ENCODE measurements at places on chromosomes 7 and 10.
A peak's percentile ranks its signal among the peaks of the same experiment; 100 is the strongest.

DNA sequence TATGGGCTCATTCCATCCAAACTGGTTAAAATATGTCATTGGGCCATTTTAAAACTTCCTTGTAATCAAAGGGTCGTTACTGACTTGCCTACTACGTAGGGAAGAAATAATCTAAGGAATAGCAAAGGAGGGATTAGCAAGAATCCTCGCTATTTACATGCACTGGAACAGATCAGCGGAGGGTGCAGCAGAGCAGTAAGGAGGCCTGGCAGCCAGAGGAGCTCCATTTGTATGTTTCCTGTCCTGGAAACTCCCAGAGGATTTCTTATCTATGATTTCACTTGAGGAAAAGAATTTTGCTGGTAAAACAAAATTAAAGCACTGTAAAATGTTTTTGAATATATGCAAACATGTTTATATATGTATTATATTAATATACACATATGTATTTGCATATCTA, 107.3 kb downstream of the TPK1 start:
- no peak overlapping the region for H3K4me3 ChIP-seq
- no peak for DNase-seq
- no peaks in the 10 kb centered on the region for H3K36me3 ChIP-seq
- H3K27me3 ChIP-seq, result no peaks in the 10 kb centered on the region

GRCh38 chr7:94632338-94633013, 23.5 kb downstream of the SGCE start:
- H3K27ac ChIP-seq, result no peak overlapping the region
- no peak overlapping the region for H3K4me3 ChIP-seq
- no peak for DNase-seq
- H3K36me3 ChIP-seq, result no peaks in the 10 kb centered on the region
- H3K4me1 ChIP-seq, result no peaks in the 10 kb centered on the region

DNA sequence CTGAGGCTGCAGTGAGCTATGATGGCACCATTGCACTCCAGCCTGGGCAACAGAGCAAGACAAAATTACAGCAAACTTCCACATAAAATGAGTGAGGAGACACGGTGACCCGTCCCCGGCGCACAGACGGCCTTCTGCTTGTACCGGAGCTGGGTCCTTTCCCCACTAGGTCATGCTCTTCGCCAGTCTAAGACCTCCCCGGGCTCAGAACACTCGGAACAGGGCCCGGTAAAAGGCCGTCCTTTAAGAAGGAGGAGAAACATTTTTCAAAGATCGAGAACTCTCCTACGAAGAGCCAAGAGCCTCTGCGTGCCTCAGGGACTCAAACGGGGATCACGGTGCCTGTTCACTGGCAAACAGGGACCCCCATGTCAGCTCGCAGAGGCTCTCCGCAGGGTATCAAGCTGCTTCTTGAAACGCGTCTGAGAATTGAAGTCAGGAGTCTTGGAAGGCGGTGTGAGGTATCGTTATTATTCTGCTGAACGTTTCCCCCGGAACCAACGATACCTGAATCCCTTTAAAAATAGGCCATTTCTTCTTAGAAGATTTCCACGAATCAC, 9.0 kb downstream of the CARD11 start:
- H3K27ac ChIP-seq, result no peak overlapping the region
- H3K4me3 ChIP-seq, result no peak overlapping the region
- no peaks in the 10 kb centered on the region for H3K36me3 ChIP-seq
- H3K27me3 ChIP-seq, result no peaks in the 10 kb centered on the region
- DNase-seq, result no peak

- H3K36me3 ChIP-seq, result no peaks in the 10 kb centered on the region
- peaks cover 34% of the 10 kb centered on the region for H3K27me3 ChIP-seq
- no peak overlapping the region for H3K4me3 ChIP-seq
- H3K4me1 ChIP-seq, result no peaks in the 10 kb centered on the region
- DNase-seq, result no peak
These were observed 630.0 kb upstream of the FOXK1 start for GRCh38 chr7:4052130-4052529.

GRCh38 chr7:4809091-4809591, 33.7 kb downstream of the AP5Z1 start:
- no peaks in the 10 kb centered on the region for H3K4me1 ChIP-seq
- H3K27ac ChIP-seq, result peak overlapping the region; percentile 13
- no peak for DNase-seq
- H3K27me3 ChIP-seq, result no peaks in the 10 kb centered on the region
- H3K36me3 ChIP-seq, result no peaks in the 10 kb centered on the region

DNA sequence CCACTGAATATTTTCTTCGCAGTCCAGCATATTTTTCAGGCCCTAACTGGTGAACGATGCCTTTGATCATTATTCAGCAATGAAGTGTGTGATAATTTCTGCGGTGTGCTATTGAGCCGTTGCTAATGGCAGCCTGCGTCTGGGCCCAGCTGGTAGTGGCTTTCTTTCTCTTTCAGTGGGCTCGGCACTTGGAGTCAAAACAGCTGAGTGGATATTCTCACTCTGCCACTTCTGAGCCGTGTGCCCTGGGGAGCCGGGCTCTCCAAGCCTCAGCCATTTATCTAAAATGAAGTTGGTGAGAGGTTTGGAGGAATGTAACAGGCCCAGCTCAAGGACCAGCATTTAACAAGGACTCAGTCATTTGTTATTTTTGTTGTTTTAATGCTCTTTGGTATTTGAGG, 87.5 kb upstream of the IFRD1 start:
- no peaks in the 10 kb centered on the region for H3K27me3 ChIP-seq
- no peak overlapping the region for H3K27ac ChIP-seq
- no peaks in the 10 kb centered on the region for H3K4me1 ChIP-seq
- no peak overlapping the region for H3K4me3 ChIP-seq
- no peaks in the 10 kb centered on the region for H3K36me3 ChIP-seq
- DNase-seq, result no peak

GRCh38 chr7:421136-421991, 98.3 kb downstream of the PDGFA start:
- H3K4me1 ChIP-seq, result peaks cover 21% of the 10 kb centered on the region
- peaks cover 23% of the 10 kb centered on the region for H3K27me3 ChIP-seq
- H3K4me3 ChIP-seq, result no peak overlapping the region
- no peaks in the 10 kb centered on the region for H3K36me3 ChIP-seq
- no peak for DNase-seq

GRCh38 chr7:112080978-112081377, 125.2 kb downstream of the DOCK4 start:
- no peaks in the 10 kb centered on the region for H3K36me3 ChIP-seq
- H3K27ac ChIP-seq, result peak overlapping the region; percentile 36
- H3K4me3 ChIP-seq, result no peak overlapping the region
- no peaks in the 10 kb centered on the region for H3K27me3 ChIP-seq
- no peaks in the 10 kb centered on the region for H3K4me1 ChIP-seq
- DNase-seq, result no peak

DNA sequence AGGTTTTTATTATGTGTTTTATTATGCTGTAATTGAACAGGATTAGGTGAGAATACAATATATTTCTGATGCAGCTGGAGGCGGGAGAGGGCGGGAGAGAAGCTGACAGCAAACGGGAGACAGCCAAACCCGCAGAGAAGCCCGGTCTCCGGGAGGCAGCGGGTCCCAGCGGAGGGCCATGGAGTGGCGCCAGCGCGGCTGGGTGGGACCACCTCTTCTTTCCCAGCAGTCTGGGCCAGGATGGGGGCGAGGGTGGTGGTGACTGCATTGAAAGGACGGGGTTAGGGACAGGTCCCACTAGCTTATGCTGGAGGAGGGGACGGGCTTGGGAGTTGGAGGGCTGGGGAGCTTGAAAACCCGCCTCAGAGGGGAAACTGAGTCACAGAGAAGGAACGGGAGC, 14.5 kb upstream of the KAZALD1 start:
- H3K36me3 ChIP-seq, result no peaks in the 10 kb centered on the region
- no peak overlapping the region for H3K27ac ChIP-seq
- peaks cover 22% of the 10 kb centered on the region for H3K4me1 ChIP-seq
- H3K27me3 ChIP-seq, result peaks cover 66% of the 10 kb centered on the region
- H3K4me3 ChIP-seq, result no peak overlapping the region

- H3K36me3 ChIP-seq, result no peaks in the 10 kb centered on the region
- peaks cover 25% of the 10 kb centered on the region for H3K4me1 ChIP-seq
- H3K27me3 ChIP-seq, result peaks cover 27% of the 10 kb centered on the region
- DNase-seq, result no peak
These were observed 10.1 kb upstream of the NKX2-3 start for GRCh38 chr10:99522470-99523250.

DNA sequence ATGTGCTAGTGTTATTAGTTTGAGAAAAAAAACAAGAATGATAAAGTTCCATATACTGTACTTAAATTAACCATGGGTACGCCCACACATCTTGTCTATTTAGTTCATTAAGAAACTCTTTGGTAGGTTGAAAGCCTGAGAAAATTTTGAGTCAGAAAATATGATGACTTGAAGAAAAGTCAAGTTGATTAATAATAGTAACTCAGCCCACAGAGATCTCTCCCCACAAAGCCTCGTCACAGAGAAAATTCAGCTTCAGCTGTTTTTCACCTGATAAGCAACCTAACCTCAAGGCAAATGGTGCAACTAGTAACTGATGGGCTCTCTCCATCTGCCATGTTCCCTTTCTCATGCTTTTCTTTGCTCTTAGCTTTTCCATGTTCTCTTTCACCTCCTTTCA, 1021.6 kb downstream of the GATA3 start:
- H3K4me1 ChIP-seq, result no peaks in the 10 kb centered on the region
- no peak overlapping the region for H3K4me3 ChIP-seq
- no peaks in the 10 kb centered on the region for H3K27me3 ChIP-seq
- no peak for DNase-seq

- H3K27me3 ChIP-seq, result no peaks in the 10 kb centered on the region
- no peaks in the 10 kb centered on the region for H3K36me3 ChIP-seq
- DNase-seq, result no peak
- H3K4me3 ChIP-seq, result no peak overlapping the region
These were observed 280.4 kb downstream of the KCNMA1 start for GRCh38 chr10:77357185-77357584.

Data from esophagus squamous epithelium (tissue), 5 donors.